HEK293T (cell line): ENCODE measurements at places on chromosomes 7 and 10.

GRCh38 chr10:72310636-72311035, 36.9 kb downstream of the DDIT4 start:
- no peak for DNase-seq

DNA sequence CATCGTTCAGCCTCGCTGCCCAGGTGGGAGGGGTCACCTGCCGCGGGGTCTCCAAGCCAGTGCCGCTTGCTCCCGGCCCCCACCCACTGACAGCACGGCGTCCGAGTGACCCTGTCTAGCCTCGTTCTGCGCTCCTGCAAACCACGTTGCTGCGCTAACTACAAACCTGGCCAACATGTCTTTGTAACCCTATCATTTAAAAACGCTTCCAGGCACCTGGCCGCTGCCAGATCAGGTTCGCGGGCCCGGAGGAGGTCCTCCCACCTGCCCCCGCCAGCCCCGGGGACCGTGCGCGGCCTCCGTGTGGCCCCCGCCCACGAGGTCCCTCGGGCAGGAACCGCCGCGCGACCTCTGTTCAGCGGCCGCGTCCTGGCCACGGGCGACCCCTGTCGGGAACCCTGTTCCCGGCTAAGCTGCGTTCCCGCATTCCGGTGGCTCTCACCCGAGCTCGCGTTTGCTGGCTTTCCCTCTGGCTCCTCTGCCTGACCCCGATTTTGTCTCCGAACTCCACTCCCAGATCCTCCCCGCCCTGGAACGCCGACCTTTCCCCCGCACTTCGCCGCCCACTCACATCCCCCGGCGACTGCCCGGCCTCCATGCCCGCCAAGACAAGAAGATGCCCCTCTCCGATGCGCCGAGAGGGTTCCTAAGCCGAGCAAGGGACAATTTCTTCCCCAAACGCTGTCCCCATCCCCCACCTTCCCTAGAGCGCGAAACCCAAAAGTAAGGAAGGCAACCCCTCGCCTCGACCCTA, 2.4 kb downstream of the SFMBT2 start:
- peak; percentile 60 for DNase-seq

DNA sequence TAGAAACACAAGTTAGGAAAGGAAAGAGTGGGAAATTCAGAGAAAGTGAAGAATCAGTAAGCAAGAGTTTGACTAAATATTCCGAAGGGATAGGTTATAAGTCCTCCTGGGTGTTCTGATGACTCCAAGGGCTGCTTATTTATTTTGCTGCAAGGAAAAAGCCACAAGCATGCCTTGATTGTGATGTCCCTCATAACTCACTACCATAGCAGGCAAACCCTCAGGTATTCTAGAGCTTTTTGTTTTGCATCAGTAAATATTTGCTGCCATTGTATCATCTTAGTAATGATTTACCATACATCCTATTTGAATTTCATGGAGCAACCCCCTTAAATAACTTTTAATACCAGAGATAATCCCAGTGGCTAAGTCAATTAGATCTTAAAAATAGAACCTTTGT, 688.1 kb downstream of the SUGCT start:
- no peak for DNase-seq

- no peak for DNase-seq
Observed at GRCh38 chr7:41834805-41835694, 132.2 kb upstream of the INHBA start.

DNA sequence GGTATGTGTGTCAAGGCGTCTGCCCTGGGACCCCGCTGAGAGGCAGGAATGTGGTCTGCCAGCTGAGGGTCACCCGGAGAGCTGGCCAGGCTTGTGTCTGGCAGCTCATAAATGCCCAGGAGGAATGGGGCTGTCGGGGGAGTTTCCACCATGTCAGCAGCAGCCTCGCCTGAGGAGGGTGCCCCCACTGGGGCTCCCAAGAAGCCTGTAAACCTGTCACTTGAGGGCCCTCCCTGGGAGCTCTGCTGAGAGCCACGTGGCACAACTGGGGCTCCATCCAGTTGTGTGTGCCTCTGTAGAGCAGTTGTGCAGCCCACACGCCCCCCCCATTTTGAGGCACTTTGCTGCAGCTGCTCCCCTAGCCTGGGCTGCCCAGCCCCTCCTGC, 70.6 kb downstream of the NEURL1 start:
- no peak for DNase-seq

DNA sequence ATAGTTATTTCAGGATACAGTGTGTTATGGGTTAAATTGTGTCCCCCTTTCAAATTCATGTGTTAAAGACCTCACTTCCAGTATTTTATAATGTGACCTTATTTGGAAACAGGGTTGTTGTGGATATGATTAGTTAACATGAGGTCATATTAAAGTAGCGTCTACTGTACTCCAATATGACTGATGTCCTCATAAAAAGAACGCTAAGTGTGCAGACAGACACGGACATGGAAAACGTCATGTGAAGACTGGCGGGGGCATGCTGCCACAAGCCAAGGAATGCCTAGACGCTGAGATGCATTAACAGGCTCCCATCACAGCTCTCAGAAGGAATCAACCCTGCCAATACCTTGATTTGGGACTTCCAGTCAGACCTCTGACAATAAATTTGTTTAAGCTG, 1.5 kb upstream of the WDR37 start:
- peak; percentile 26 for DNase-seq
